Cardiac muscle cell (in vitro differentiated cells and primary cell): ENCODE measurements at places on chromosomes 7 and 10. TPM values are rescaled to one million over a fixed set of nuclear protein-coding genes. Genes with fewer than 3 reads are reported as not detected.

The PRSS37 gene
- total RNA-seq: not detected in 2 replicates

The LRMDA gene
- total RNA-seq: 3.0 and 6.2 TPM in 2 replicates

The IRF5 gene
- total RNA-seq: not detected in 2 replicates

The ZNF735 gene
- total RNA-seq: not detected in 2 replicates

The SLC26A5 gene
- total RNA-seq: 0.11 and 0.15 TPM in 2 replicates
